Fibroblast of skin of right quadriceps (primary cell): ENCODE measurements at places on chromosomes 2 and 18.

DNA sequence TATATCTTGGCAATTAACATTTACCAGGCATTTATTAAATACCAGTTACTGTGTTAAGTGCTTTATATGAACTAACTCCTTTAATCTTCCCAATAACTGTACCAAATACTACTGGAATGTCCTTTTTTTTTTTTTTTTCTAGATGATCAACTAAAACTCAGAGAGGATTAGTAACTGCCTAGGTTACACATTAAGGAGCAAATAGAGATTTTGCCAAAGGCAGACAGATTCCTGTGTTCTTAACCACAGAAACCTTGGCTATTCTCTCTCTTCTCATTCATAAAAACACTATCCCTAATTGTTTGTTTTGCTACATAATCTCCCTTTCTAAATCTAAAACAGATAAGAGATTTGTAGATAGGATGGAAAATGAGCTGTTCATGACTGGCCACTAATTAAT is 13.3 kb downstream of the DHX57 start:
- DNase-seq, result no peak

DNA sequence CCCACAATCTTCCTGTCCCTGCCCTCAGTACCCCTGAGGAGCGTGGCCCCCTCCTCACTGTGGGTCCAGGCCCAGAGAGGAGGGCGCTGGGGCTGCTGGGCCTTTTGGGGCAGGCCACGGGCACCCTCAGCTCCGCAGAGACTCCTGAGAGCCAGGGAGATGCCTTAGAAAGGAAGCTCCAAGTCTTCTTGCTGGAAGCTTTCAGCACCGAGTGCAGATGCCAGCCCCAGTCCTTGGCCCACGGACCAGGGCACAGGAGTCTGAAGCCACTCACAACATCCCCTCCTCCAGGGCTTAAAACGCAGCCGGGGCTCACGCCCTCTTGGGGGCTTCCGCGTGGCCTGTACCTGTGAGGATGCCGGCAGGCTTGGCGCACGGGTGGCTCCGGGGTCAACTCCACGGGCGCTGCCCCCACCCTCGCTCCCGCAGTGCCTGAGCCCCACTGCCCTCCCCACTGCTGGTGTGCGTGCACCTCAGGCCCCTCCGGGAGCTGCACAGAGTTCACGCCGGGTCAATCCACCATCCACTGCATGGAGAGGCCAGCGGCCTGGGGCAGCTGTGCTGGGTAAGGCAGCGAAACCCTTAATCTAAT is 72.1 kb upstream of the CTDP1 start:
- no peak for DNase-seq

- DNase-seq, result peak; percentile 25
These were observed 25.4 kb upstream of the SLC66A3 start for GRCh38 chr2:11129598-11130449.

- DNase-seq, result no peak
These were observed 181.9 kb downstream of the CALCRL start for GRCh38 chr2:187266147-187266546.

GRCh38 chr2:10824191-10824590 is 11.6 kb upstream of the PDIA6 start:
- no peak for DNase-seq

- no peak for DNase-seq
These were observed 787.2 kb downstream of the TDRD15 start for GRCh38 chr2:21910832-21911507.
